Sigmoid colon (tissue), 7 donors: ENCODE measurements at places on chromosomes 3 and 15. TPM values are rescaled to one million over a fixed set of nuclear protein-coding genes. Genes with fewer than 3 reads are reported as not detected.

GRCh38 chr3:34758630-34759261 is 880.6 kb upstream of the ARPP21 start:
- no peaks in the 10 kb centered on the region for H3K36me3 ChIP-seq
- H3K4me1 ChIP-seq: no peaks in the 10 kb centered on the region
- H3K27me3 ChIP-seq: no peaks in the 10 kb centered on the region
- no peak for DNase-seq

- H3K27ac ChIP-seq: peak overlapping the region; percentile 88
- no peak overlapping the region for H3K4me3 ChIP-seq
- no peak for DNase-seq
- no peaks in the 10 kb centered on the region for H3K36me3 ChIP-seq
- peaks cover 54% of the 10 kb centered on the region for H3K4me1 ChIP-seq
Measured at GRCh38 chr3:71241246-71241901, 342.2 kb downstream of the FOXP1 start.

PRSS50 gene
- total RNA-seq: 0.81 TPM

- no peak for DNase-seq
- no peaks in the 10 kb centered on the region for H3K36me3 ChIP-seq
- no peak overlapping the region for H3K27ac ChIP-seq
- H3K4me1 ChIP-seq: no peaks in the 10 kb centered on the region
Measured at GRCh38 chr15:61746589-61746988, 313.7 kb downstream of the VPS13C start.

WDR49 gene
- total RNA-seq: 1.8 TPM

DNA sequence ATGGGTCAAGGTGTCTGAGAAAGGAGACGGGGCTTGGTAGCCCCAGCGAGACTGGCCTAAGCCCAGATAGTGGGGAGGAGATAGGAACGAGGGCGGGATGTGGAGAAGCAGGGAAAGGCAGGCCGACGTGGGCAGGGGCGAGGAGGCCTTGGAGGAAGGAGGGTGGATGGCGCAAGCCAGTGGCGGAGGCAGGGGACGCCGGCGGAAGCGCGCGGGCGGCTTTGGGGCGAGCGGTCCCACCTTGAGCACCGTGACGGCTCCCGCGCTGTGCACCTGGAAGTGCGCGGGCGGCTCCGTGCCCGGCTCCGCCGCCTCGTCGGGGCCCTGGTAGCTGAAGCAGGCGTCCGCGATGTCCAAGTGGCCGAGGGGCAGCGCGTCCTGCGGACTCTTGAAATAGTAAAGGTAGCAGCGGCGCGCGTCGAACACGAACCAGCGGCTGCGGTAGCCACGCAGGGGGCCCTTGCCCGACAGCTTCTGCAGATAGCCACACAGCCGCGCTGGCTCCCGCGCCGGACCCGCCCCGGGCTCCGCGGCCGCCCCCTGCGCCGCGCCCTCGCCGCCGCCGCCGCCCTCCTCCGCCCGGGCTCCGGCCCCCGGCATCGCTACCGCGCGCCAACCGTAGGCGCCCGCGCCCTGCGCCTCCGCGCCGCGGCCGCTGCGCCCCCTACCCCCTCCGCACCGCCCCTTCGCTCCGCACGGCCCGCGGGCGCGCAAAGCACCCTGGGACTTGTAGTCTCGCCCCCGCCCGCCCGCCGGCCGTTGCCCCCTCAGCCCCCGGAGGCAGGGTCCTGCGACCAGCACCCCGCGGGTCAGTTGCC is at the start of gene TBC1D2B:
TBC1D2B (minus strand) TSS at position 659 of the 818 bp plus-strand sequence; CDS start at position 600, 59 bp downstream.
- peak within 1 kb of the TSS; percentile 94 for H3K27ac ChIP-seq
- no peaks in the 10 kb centered on the region for H3K4me1 ChIP-seq
- peak; percentile 82 for DNase-seq
- peak within 1 kb of the TSS; percentile 69 for H3K4me3 ChIP-seq

NAALADL2 gene
- 6.0 TPM for total RNA-seq

DNA sequence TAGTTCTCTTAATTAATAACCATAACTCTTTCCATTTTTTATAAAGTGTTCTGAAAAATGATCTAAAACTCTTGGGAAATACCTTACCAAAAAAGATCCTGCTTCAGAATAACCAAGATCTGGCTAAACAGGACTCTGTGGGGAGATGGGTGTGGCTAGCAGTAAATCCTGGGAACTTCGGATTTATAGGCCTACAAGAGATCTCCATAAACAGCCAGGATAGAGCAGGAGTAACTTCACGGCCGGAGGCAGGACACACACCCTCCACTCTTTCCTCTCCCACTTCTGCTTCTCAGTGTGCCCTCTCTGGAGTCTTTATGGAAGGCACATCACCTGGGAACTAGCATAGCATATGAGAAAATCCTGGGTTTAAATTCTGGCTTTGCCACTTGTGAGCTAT is 309.4 kb upstream of the SOX2 start:
- DNase-seq: no peak
- H3K27me3 ChIP-seq: no peaks in the 10 kb centered on the region
- no peak overlapping the region for H3K27ac ChIP-seq
- no peaks in the 10 kb centered on the region for H3K36me3 ChIP-seq

DNA sequence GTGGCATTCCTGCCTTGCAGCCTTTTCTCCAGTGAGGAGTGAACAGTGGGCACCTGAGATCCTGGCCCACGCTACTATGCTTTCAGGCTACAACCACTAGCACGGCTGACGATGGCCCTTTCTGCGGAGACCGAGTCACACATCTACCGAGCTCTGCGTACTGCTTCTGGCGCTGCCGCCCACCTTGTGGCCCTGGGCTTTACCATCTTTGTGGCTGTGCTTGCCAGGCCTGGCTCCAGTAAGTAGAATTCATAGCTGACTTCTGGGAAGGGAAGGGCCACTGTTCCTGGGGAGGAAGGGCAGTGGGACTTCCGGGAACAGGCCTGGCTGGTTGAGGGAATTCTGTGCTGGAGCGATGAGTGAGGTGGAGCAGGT is 648 bp downstream of the CYB561D2 start:
- H3K4me1 ChIP-seq: peaks cover 28% of the 10 kb centered on the region
- peaks cover 28% of the 10 kb centered on the region for H3K36me3 ChIP-seq
- peak overlapping the region; percentile 94 for H3K27ac ChIP-seq
- H3K27me3 ChIP-seq: no peaks in the 10 kb centered on the region

- DNase-seq: no peak
- H3K27ac ChIP-seq: no peak overlapping the region
- no peaks in the 10 kb centered on the region for H3K36me3 ChIP-seq
Measured at GRCh38 chr3:159077860-159078259, 276.0 kb downstream of the MFSD1 start.

GRCh38 chr15:41984622-41985021 is 12.3 kb upstream of the EHD4 start:
- no peak overlapping the region for H3K4me3 ChIP-seq
- no peaks in the 10 kb centered on the region for H3K27me3 ChIP-seq
- no peak for DNase-seq
- no peaks in the 10 kb centered on the region for H3K36me3 ChIP-seq
- no peaks in the 10 kb centered on the region for H3K4me1 ChIP-seq

DNA sequence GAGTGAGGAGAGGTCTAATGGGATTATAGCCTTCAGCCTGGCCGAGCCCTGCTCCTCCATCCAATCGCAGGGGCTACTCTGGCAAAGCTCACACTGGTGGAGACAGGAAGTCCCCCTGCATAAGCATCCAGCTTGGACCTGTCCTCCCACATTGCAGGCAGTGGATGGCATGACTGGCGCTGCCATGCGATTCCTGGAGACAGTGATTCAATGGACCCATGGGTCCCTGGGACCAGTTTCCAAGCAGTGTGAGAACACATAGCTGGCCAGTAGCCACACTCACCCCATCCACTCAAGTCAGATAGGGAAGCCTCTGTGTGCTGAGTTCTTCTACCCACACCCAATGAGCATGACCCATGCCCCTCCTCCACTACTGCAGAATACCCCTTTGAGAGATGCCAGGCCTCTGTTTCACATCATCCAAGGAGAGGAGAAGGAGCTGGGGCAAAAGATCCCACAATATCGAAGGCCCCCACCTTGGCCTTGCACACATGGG is 18.1 kb upstream of the POC1A start:
- no peaks in the 10 kb centered on the region for H3K4me1 ChIP-seq
- H3K4me3 ChIP-seq: no peak overlapping the region
- no peak overlapping the region for H3K27ac ChIP-seq
- H3K27me3 ChIP-seq: no peaks in the 10 kb centered on the region

OXTR gene
- total RNA-seq: 0.16 TPM

CADM2 gene
- 17.7 TPM for total RNA-seq

DNA sequence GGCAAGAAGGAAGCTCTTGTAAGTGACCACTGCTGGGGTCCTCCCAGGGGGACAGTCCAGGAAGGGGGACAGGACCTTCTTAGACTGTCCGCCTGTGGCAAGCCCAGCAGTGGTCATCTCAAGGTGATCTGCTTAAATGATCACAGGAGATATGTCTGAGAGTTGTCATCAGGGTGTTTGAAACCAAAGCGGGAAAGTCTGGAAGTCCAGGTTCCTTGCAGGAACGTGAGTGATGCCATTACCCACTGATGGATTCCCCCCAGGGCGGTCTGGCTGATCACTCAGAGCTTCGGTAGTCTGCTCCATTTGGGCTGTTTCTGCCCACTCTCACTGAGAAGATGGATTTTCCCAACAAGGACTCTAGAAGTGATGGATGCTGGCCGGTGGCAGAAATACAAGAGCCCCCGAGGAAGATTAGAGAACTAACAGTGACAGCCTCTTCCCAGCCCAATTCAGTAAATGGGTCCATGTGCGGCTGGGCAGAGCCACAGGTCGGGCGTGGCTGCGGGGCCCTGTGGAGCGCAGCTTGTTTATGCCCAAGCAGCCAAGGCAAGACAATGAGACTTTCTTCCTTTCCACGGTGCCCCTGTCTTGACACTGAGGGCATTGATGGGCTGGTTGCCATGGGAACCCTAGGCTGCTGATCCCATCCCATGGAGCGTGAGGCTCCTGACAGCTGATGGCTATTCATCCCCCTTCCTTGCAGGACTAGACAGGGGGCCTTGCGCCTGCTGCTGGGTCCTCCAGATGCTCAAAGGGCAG is 9.5 kb downstream of the PCSK6 start:
- H3K27ac ChIP-seq: no peak overlapping the region
- H3K4me3 ChIP-seq: no peak overlapping the region
- no peaks in the 10 kb centered on the region for H3K4me1 ChIP-seq
- DNase-seq: no peak
- no peaks in the 10 kb centered on the region for H3K36me3 ChIP-seq

- no peaks in the 10 kb centered on the region for H3K36me3 ChIP-seq
- H3K4me3 ChIP-seq: no peak overlapping the region
- no peak for DNase-seq
- H3K27me3 ChIP-seq: no peaks in the 10 kb centered on the region
Measured at GRCh38 chr3:9298236-9298635, 48.8 kb upstream of the SRGAP3 start.

DNA sequence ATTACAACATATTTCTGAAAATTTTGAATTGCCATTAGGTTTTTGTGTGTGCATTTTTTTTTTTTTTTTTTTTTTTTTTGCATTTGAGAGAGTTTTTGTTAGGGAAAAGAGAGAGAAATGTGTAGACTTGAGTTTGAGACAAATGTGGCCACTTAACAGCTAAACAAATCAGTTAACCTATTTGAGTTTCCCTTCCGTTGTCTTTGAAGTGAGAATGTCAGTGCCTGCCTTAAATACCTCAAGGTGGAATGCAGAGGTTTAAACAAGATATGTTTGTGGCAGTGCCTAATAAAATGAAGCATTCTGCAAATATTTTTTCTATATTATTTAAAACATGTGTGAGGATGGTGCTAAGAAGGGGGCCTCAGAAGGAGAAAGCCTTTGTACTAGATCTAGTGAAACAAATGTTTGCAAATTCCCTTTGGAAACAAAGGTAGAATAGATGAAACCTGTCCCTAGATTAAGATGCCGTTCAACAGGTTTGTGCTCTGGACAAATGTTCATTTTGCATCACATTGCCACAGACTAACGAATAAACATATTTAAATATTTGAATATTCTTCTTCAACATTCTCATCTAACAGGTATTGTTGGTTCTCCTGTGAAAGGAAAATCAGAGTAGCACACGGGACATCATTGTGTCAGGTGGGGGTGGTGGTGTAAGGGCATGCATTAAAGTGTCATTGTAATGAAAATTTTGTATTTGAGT is 80.7 kb downstream of the SATB1 start:
- H3K4me1 ChIP-seq: no peaks in the 10 kb centered on the region
- no peaks in the 10 kb centered on the region for H3K27me3 ChIP-seq
- H3K27ac ChIP-seq: no peak overlapping the region
- no peak overlapping the region for H3K4me3 ChIP-seq
- no peak for DNase-seq
- H3K36me3 ChIP-seq: peaks cover 7% of the 10 kb centered on the region

GRCh38 chr3:48674505-48674904 is 11.2 kb downstream of the NCKIPSD start:
- H3K36me3 ChIP-seq: peaks cover 7% of the 10 kb centered on the region
- DNase-seq: no peak
- H3K4me1 ChIP-seq: no peaks in the 10 kb centered on the region

DNA sequence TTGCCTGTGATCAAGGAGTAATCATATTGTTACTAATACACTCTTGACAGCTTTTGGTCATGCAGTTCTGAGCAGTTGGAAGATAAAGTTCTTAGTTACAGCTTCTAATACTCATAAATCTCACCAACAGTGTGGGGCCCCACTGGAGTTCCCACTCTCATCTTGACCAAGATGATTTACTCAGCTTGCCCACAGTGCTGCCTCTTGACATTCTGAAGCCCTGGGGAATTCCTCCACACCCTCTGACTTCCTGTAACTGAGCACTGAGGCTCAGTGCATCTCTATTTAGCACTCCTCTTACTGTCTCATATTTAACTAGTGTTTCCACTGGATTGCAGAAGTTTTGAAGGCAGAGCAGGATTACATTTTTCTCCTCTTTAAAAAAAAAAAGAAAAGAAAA is 1.9 kb upstream of the ARL6IP5 start:
- H3K4me3 ChIP-seq: no peak overlapping the region
- no peaks in the 10 kb centered on the region for H3K27me3 ChIP-seq
- no peaks in the 10 kb centered on the region for H3K36me3 ChIP-seq
- peak overlapping the region; percentile 94 for H3K27ac ChIP-seq
- DNase-seq: no peak
- peaks cover 65% of the 10 kb centered on the region for H3K4me1 ChIP-seq

DNA sequence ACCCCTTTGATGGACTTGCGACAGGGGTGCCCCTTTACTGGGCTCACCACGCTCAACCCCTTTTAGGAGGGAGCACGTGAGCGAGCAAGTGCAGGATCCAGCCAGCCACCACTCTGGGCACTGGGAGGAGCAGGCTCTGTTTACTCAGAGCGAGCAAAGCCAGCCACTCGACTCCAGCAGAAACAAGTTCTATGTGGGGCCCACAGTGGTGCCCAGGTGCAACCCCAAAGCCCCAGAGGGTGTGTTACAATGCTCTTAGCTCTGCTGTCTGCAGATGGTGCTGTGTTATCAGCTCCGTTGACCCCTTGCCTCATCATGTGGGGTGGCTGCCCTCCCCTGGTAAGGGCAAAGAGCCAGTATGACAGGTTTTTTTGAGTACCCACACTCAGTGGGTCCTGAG is 120.3 kb upstream of the SUCLG2 start:
- H3K27me3 ChIP-seq: no peaks in the 10 kb centered on the region
- H3K4me3 ChIP-seq: no peak overlapping the region
- DNase-seq: no peak
- no peaks in the 10 kb centered on the region for H3K36me3 ChIP-seq
- H3K27ac ChIP-seq: no peak overlapping the region

ZIC4 gene
- total RNA-seq: not detected

IP6K1 gene
- total RNA-seq: 33.2 TPM

- H3K4me1 ChIP-seq: no peaks in the 10 kb centered on the region
- no peak for DNase-seq
- no peaks in the 10 kb centered on the region for H3K27me3 ChIP-seq
Measured at GRCh38 chr3:37163262-37164015, 10.9 kb downstream of the LRRFIP2 start.

- no peaks in the 10 kb centered on the region for H3K27me3 ChIP-seq
- H3K4me3 ChIP-seq: no peak overlapping the region
- no peak for DNase-seq
- H3K4me1 ChIP-seq: no peaks in the 10 kb centered on the region
Measured at GRCh38 chr3:62529230-62529629, 155.9 kb upstream of the FEZF2 start.
